Stimulated activated CD8-positive, alpha-beta memory T cell treated with anti-CD3 and anti-CD28 coated beads, Interleukin-7, amount 100 ng/mL, for 24 hours (primary cell): ENCODE measurements at places on chromosomes 12 and 14.

DNA sequence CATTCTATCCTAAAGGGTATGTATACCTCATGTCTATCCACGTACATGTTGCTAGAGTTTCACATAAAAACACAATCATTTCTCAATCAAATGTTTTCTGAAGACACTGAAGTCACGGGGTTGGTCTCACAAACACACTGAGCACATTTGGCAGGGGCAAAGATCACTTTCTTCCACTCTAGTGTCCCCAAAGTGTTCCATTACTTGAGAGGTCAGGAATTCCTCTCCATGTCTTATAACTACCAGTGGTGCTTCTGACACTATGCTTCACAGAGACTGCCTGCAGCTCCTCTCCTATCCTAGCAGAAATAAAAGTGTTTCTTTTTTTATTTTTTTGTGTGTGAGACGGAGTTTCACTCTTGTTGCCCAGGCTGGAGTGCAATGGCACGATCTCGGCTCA lies 19.1 kb downstream of the ZFYVE1 start:
- DNase-seq: no peak

GRCh38 chr14:68951035-68951797 lies 27.9 kb downstream of the ACTN1 start:
- DNase-seq: no peak

GRCh38 chr12:132467511-132467910 lies 22.4 kb upstream of the FBRSL1 start:
- no peak for DNase-seq

- DNase-seq: no peak
Observed at GRCh38 chr12:93134893-93135285, 205.8 kb upstream of the EEA1 start.

- DNase-seq: no peak
Observed at GRCh38 chr12:54650409-54650808, 2.2 kb upstream of the DCD start.

DNA sequence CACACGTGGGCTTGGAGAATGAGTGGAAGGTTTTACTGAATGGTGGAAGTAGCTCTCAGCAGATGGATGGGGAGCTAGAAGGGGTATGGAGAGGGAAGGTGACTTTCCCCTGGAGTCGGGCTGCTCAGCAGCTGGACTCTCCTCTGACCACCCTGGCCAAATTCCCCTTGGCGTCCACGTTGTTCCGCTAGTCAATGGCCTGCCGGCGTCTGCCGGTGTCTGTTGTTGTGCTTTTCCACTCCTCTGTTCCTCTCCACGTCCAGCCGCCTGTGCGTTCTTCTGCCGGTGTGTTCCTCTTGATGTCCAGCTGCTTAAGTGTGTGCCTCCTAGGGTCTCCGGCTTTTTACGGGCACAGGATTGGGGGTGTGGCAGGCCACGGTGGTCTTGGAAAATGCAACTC lies 203.5 kb downstream of the MYRFL start:
- no peak for DNase-seq

- no peak for DNase-seq
Observed at GRCh38 chr14:23569443-23570151, 2.0 kb upstream of the AP1G2 start.

GRCh38 chr12:54282949-54283593 lies 2.5 kb downstream of the HNRNPA1 start:
- no peak for DNase-seq

- DNase-seq: no peak
Observed at GRCh38 chr14:64720131-64720576, 15.9 kb downstream of the PLEKHG3 start.

DNA sequence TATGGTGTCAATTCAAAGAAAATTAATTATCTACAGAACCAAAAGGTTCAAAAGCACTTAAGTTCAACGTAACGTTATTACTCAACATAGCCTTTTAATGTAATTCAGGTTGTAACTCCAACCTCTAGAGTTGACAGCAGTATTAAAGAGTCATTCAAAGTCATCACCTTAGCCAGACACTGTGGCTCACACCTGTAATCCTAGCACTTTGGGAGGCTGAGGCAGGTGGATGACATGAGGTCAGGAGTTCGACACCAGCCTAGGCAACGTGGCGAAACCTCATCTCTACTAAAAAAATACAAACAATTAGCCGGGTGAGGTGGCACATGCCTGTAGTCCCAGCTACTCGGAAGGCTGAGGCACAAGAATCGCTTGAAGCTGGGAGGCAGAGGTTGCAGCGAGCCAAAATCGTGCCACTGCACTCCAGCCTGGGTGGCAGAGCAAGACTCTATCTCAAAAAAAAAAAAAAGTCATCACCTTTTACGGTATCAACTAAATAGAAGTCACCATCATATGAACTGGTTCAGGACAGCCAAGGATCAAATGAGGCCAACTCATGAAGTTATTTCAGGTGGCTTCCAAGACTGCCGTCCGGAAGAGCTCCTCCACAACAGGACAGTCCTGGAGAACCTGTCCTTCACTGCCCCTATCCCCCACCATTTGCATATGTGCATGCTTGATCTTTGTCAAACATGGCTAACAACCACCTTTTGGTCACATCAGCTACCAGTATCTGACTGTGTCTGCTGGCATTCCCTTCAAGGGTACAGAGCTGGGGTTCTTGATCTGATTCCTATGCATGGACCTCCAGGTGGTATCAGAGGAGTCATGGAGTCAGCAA lies 4.2 kb downstream of the PPTC7 start:
- DNase-seq: no peak

- DNase-seq: no peak
Observed at GRCh38 chr14:105537580-105538474, 11.4 kb downstream of the TMEM121 start.

GRCh38 chr12:109716512-109717389 lies 3.1 kb downstream of the FAM222A start:
- DNase-seq: no peak

DNA sequence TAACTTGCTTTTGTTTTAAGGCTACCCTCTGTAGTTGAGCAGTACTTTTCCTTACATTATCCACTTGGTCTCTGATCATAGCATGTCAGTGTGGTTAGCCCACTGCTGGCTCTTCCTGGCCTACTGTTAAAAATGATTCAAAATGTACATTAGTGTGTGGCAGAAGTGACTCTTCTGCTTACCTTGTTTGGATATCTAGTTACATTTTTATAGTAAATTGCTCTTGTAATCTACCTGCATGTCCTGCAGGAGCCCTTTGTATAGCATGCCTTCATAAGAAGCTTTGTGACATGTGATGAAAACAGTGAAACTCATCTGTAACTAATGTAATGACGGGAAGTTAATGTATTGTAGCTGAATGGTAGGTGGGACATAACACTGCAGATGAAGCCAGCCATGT lies 8.1 kb downstream of the SPATS2 start:
- DNase-seq: no peak

DNA sequence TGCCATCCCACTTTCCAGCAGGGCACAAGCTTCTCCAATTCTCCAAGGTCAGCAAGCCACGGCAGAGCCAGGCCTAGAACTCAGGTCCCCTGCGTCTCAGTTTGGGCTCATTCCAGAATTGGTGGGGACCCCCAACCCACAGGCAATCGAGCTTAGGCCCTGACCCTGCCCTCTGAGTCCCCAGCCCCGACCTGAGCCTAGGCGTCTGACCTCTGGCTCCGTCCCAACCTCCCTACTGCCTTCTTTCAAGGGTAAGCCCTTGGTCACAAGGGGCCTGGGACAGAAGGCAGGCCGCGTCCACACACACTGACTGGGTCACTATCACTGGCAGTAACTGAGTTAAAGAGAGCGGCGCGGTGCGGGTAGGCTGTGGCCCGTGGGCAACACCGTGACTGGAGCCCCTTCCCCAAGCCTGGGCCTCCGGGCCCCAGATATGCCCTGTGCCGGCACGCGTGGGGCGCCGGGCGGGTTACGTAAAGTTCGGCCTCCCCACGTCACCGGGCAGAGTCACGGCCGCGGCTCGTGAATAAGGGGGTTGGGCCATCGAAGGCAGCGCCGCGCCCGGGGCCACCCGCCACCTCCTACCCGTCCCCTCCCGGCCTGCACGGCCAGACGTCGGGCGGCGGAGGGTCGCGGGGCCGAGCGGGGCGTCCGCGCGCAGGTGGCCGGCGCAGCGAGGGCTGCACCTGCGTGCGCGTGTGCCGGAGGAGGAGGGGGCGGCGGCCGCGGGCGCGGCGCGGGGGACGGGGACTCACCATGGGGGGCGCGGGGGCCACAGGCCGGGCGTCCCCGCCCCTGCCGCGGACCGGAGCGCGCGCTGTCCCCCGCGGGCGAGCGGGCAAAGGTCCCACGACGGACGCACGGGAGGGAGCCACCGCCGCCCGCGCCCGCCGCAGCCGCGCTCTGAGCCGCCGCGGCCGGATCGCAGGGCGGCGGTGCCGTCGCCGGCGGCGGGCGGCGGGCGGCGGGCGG lies 516 bp downstream of the ANKRD9 start:
- no peak for DNase-seq

GRCh38 chr12:13584541-13584940 lies 388.0 kb downstream of the EMP1 start:
- DNase-seq: no peak

GRCh38 chr12:100123316-100124095 lies 19.2 kb downstream of the BLTP3B start:
- DNase-seq: no peak

- DNase-seq: no peak
Observed at GRCh38 chr14:67508956-67509355, 20.4 kb upstream of the TMEM229B start.

- DNase-seq: no peak
Observed at GRCh38 chr12:66960704-66961690, 282.1 kb upstream of the GRIP1 start.
